ENCODE measurements at places on chromosomes 2 and 18.

DNA sequence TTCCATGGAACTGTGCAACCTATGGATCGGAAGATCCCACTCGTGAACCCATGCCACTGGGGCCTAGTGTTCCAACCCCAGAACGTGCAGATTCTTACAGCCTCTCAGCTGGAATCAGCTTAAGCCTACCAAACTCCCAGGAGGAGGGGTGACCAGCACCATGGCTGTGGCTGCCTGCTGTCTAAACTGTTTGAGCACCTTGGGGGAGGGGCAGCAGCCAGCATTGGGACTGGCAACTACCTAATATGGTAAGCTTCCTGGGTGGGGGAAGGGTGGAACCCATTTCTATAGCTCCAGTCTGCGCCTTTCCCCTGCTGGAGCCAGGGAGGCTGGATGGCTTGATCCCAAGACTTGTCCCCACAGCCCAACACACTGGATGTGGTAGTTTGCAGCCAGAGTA is 10.7 kb upstream of the POLE4 start:
- no peak for DNase-seq

DNA sequence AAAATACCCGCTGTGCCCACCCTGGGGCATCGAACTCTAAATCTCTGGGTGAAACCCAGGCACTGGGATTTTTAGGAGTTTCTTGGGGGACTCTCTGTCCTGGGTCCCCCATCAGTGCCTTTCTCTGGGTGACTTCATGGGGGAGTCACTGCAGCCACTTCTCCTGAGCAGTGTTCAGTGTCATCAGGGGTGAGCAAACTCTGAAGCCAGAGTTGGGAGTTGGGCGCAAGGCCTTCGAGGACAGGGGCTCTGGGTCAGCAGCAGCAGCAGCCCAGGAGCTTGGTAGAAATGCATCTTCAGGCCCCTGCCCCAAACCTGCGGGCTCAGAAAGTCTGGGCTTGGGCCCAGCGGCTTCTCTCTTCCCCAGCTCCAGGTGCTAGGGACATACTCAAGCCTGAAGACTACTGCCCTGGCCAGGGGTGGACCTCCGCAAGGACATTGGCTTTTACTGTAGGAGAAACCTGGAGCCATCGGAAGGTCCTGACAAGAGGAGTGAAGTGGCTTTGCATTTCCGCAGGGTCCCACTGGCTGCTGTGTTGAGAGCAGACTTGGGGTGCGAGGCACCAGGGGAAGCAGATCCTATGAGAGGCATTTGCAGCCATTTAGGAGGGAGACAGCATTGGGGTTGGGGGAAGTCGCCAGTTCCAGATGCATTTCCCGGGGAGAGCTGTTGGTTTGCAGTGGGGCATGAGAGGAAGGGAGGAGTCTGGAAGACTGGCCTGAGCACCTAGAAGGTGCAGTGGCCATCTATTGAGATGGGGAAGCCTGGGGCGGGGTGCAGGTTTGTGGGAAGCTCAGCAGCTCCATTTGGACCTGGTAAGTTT is 51.5 kb upstream of the FAHD2A start:
- DNase-seq: no peak

- DNase-seq: no peak
Observed at GRCh38 chr18:28715206-28715605, 538.3 kb upstream of the CDH2 start.

DNA sequence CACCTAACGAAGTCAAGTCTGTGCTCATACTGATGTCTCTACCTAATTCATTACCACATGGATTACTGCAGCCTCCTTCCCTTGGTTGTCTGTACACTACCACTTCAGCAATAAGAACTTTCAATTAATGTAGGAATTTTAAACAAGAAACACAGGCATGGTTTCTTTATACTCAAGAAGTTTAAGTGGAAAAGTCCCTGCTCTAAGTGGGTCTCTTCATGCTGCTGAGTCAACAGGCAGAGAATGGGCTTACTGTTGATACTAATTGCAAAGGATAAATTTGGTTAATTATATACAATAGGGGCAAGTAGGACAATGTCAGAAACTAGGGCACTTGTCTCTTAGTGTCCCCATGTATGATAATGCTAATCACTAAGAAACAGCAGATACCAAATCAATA is 392.6 kb downstream of the DSEL start:
- DNase-seq: no peak

DNA sequence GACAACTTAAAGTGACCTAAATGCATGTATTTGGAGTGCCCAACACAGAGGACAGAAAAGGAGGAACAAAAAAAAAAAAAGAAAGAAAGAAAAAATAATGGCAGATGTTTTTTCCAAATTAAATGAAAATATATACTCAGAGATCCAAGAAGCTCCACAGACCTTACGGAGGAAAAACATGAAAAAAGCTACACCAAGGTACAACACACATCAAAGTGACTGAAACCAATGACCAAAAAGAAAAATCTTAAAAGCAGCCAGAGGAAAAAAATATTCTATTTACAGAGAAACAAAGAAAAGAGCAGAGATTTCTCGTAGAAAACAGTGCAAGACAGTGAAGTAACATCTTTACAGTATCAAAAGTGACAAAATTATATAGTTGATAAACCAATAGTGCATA is 5.1 kb downstream of the FANCL start:
- no peak for DNase-seq

DNA sequence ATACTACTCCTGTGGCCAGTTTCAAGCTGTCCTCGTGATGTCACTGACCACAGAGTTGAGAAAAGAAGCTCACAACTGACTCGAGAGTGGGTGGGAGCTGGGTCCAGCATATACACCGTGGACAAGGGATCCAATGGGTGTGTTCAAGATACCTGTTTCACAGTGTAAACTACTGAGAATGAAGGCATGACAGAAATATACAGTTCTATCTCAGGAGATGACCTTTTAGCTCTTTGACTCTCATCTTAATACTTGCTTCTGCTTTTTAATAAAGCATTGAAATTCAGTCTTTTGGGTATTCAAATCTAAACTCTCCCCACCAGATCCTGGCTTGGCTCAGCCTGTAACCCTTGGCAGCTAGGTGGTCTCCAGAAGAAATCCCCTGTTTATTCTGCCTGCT is 130.1 kb downstream of the MAP2 start:
- DNase-seq: no peak

- DNase-seq: no peak
Observed at GRCh38 chr18:34221971-34222306, 2.8 kb downstream of the NOL4 start.

DNA sequence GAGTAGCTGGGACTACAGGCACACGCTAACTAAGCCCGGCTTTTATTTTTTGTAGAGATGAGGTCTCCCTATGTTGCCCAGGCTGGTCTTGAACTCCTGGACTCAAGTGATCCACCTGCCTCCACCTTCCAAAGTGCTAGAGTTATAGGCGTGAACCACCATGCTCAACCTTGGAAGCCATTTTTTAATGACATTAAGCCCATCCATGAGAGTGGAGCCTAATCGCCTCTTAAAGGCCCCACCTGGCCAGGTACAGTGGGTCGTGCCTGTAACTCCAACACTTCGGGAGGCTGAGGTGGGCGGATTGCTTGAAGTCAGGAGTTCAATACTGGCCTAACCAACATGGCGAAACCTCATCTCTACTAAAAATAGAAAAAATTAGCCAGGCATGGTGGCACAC is 41.6 kb upstream of the TFCP2L1 start:
- DNase-seq: no peak

DNA sequence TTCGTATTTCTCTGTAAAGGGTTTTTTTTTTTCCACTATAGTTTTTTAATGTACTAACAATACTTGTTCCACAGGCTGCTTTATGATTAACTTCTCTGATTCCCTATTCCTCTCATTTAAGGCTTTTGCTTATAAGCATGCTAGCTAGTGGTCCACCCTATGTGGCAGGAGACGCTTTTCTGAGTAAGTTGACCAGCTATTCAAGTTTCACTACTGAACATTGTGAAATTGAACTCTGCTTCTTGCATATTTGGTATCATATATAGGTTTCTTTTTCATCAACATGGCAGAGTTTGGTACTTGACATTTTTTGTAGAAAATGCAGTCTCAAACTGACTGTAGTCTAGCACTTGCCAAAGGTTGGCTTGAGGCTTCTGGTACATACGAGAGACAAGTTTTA is 74.2 kb downstream of the OTX1 start:
- no peak for DNase-seq

Measured in HS-27A (cell line).